Effector CD8-positive, alpha-beta T cell (primary cell): ENCODE measurements at places on chromosomes 5 and 9.

- no peak for DNase-seq
Measured at GRCh38 chr9:116030517-116030916, 123.1 kb upstream of the PAPPA start.

- DNase-seq: no peak
Measured at GRCh38 chr5:87069974-87070608, 197.6 kb upstream of the RASA1 start.

- no peak for DNase-seq
Measured at GRCh38 chr9:79812099-79812498, 240.3 kb downstream of the TLE4 start.

- no peak for DNase-seq
Measured at GRCh38 chr5:2200261-2200950, 317.7 kb upstream of the IRX4 start.

- no peak for DNase-seq
Measured at GRCh38 chr5:115963566-115963965, 1.3 kb downstream of the LVRN start.

DNA sequence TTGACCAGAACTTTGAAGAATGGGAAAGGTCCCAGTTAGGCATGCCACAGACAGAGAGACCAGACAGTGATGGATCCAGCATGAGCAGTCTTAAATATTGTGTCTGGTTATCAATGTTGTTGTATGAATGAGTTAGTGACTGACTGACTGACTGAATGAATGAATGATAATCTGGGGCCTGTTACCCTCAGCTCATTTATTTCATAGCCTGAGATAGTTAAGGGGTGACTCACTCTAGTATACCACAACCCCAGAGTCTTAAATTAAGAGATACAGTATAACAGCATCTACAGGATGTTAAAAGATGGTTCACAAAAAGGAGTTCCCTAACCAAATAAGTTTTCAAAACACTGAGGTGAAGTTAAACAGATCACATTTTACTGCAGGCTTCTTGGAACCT, 133.5 kb downstream of the SGCD start:
- no peak for DNase-seq

DNA sequence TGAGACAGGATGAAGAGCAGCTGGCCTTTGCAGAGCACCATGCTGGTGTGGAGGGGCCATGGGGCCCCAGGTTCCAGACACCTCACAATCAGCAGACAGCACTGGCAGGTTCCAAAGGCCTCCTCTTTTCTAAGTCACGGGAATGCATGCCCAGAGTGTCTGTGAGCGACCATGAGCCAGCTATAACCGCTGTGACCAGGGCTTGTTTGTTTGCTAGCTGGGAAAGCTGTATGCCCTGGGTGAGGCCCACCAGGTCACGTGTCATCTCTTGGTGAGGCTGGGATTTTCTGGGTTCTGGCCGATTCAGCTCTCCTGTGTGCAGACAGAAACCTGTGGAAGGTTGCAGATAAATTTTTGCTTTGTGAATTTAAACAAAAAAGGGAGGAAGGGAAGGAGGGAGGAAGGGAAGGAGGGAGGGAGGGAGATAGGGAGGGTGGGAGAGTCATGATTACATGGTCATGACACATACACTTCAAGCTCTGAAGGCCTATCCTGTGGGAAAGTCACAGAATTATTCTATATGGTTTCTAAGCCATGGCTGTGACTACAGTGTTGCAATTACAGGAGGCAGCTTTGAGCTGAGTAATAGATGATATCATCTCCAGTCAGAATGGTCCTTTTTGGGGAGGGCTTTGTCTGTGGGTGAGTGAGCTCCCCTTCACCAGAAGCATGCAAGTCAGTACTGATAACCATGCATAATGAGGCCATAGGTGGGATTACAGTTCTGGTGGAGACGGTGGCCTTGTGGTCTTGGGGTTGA, 37.2 kb downstream of the PAPPA start:
- no peak for DNase-seq

- DNase-seq: no peak
Measured at GRCh38 chr9:89174291-89174690, 4.3 kb downstream of the SHC3 start.

DNA sequence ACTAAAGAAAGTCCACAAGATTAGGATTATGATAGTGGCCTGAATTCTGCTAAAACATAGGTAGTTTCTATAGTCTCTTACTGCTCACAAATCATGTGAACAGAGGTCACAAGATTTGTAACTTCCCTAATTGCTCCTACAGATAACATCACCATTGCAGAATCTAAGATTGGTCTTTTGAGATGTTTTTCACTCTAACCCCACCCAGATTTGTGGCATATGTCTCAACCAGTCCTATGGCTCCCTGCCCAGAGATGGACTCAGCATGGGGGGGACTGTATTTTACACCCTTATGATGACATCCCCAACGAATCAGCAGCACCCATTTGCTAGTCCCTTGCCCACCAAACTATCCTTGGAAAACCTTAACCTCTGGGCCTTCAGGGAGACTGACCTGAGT, 1046.2 kb downstream of the CDH12 start:
- no peak for DNase-seq

- peak; percentile 3 for DNase-seq
Measured at GRCh38 chr5:14628346-14628745, 36.2 kb upstream of the OTULIN start.
